Dermis lymphatic vessel endothelial cell (primary cell): ENCODE measurements at places on chromosomes 12 and 14. TPM values are rescaled to one million over a fixed set of nuclear protein-coding genes. Genes with fewer than 3 reads are reported as not detected.

Gene CLECL1
- total RNA-seq = not detected in 2 replicates

Gene SLC24A4
- total RNA-seq = 0.09 and 0.11 TPM in 2 replicates

Gene CLEC9A
- total RNA-seq = not detected in 2 replicates

Gene STAC3
- total RNA-seq = 0.11 and 0.34 TPM in 2 replicates

Gene KRT2
- total RNA-seq = not detected in 2 replicates

Gene SNRPF
- total RNA-seq = 18.6 and 20.5 TPM in 2 replicates

Gene MMP17
- total RNA-seq = 7.9 and 10.5 TPM in 2 replicates

Gene KRT71
- not detected in 2 replicates for total RNA-seq
